HTR-8/SVneo (cell line): ENCODE measurements at places on chromosomes 16 and 17.

GRCh38 chr17:56902348-56902747 is 11.5 kb downstream of the TRIM25 start:
- DNase-seq, result peak; percentile 90

- no peak for DNase-seq
These were observed 152.5 kb downstream of the XYLT1 start for GRCh38 chr16:17318238-17318637.

- DNase-seq, result peak; percentile 29
These were observed 15.4 kb downstream of the SCO1 start for GRCh38 chr17:10681866-10682446.

DNA sequence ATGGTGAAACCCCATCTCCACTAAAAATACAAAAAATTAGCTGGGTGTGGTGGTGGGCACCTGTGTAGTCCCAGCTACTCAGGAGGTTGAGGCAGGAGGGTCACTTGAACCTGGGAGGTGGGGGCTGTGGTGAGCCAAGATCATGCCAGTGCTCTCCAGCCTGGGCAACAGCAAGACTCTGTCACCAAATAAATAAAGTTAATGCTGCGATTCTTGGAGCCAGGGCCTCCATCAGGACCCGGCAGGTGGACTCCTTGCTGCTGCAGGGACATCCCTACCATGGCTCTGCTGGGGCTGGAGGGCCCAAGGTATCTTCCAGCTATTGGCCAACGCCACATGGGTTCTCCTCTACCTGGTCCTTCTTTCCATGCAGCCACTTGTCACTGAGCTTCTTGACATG is 82.5 kb upstream of the CACNG5 start:
- no peak for DNase-seq

- DNase-seq, result peak; percentile 78
These were observed 78.1 kb upstream of the TOB1 start for GRCh38 chr17:50944054-50944901.

DNA sequence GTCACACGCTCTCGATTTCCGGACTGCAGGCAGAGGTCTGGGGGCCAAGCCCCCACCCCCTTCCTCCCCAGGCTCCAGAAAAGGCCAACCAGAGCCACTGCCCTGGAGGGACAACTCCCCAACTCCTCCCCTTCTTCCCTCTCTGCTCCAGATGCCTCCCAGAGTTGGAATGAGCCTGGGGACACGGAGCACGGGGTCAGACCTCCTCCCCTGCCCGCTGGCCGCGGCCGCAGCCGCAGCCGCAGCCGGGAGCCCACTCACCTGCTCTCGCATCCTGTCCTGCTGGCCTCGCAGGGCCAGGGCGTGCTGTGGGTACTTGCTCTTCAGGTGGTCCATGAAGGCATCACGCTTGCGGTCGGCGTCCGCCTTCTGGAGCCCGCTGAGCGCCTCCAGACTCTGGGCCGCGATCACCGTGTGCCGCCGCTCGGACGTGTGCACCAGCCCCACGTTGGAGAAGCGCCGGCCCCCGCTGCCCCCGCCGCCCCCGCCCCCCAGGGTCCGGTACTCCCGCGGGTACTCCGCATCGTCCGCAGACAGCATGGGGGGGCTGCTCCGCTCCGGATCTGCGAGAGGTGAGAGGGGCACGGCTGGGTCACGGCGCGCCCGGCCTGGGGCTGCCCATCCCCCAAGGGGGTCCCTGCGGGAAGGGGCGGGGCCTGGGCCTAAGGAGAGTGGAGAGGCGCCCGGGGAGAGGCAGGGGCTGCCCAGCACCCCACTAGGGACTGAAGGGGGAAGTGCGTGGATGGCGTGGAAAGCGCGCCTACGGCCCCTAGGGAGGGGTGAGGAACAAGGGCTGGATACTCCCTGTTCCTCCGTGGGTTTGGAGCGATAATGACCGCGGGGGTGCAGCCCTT is 27.3 kb downstream of the SRCIN1 start:
- no peak for DNase-seq

GRCh38 chr16:30944352-30944751 is 4.5 kb upstream of the ORAI3 start:
- DNase-seq, result no peak

GRCh38 chr17:44038604-44039011 is 23.8 kb upstream of the TMEM101 start:
- no peak for DNase-seq

- no peak for DNase-seq
These were observed 62.9 kb downstream of the PHKB start for GRCh38 chr16:47524007-47524405.

GRCh38 chr17:38322156-38322779 is 21.5 kb downstream of the GPR179 start:
- peak; percentile 78 for DNase-seq

- no peak for DNase-seq
These were observed 2.8 kb downstream of the MED13 start for GRCh38 chr17:62062302-62062701.

- DNase-seq, result peak; percentile 83
These were observed at the start of gene TIMP2 for GRCh38 chr17:78925234-78925633. TSS of gene TIMP2 (minus strand) at chr17:78925387. CDS start at chr17:78925088, 299 bp downstream.

GRCh38 chr16:11238272-11239202 is 17.5 kb downstream of the SOCS1 start:
- no peak for DNase-seq

GRCh38 chr17:67443931-67444595 is 67.0 kb downstream of the PITPNC1 start:
- no peak for DNase-seq

GRCh38 chr16:89313583-89313982 is 96.1 kb downstream of the ZNF778 start:
- DNase-seq, result no peak

DNA sequence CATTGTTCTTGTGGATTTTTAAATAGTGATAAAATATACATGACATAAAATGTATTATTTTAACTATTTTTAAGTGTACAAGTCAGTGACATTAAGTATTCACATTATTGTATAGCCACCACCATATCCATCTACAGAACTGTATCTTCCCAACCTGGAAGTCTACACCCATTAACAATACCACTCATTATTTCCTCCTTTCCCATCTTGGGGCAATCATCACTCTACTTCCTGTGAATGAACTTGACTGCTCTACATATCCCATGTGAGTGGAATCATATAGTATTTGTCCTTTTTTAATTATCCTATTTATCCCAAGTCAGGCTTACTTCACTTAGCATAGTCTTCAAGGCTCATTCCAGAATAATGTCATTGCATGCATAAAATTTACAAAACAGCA is 40.7 kb upstream of the MMP2 start:
- no peak for DNase-seq

- no peak for DNase-seq
These were observed 43.2 kb downstream of the RPA1 start for GRCh38 chr17:1872976-1873375.

GRCh38 chr17:16952401-16952800 is 19.5 kb downstream of the TNFRSF13B start:
- no peak for DNase-seq

- peak; percentile 68 for DNase-seq
These were observed 10.0 kb upstream of the CD300LD start for GRCh38 chr17:74601944-74602572.

DNA sequence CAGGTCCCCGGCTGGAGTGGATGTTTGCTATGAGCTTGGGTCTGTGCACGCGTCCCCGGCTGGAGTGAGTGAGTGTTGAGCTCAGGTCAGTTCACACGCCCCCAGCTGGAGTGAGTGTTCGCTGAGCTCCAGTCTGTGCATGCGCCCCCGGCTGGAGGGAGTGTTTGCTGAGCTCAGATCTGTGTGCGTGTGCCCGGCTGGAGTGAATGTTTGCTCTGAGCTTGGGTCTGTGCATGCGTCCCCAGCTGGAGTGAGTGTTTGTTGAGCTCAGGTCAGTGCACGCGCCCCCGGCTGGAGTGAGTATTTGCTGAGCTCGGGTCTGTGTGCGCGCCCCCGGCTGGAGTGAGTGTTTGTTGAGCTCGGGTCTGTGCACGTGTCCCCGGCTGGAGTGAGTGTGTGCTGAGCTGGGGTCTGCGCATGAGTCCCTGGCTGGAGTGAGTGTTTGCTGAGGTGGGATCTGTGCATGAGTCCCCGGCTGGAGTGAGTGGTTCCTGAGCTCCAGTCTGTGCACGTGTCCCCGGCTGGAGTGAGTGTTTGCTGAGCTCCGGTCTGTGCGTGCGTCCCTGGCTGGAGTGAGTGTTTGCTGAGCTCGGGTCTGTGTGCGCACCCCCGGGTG is 284.2 kb downstream of the SNX29 start:
- no peak for DNase-seq

GRCh38 chr16:57096192-57096591 is 3.8 kb downstream of the CPNE2 start:
- DNase-seq, result no peak

- DNase-seq, result no peak
These were observed 1.2 kb upstream of the SRCIN1 start for GRCh38 chr17:38606646-38607611.

GRCh38 chr17:49549691-49550678 is 25.7 kb upstream of the NXPH3 start:
- DNase-seq, result no peak

DNA sequence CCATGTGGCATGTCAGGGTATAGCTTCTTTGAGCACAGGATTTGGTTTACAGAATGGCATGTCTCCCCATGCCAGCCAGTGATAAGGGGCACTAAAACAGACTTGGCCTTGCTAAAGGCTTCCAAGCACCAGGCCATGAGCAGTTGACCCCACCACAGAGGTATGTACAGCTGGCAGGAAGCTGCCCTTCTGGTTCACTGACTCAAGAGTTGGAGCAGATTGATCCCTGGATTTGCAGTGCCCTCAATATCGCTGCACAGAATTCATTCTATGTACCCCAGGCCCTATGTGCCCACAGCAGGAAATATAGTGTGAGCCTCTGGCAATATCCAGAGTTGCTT is 24.3 kb downstream of the HLF start:
- DNase-seq, result no peak

DNA sequence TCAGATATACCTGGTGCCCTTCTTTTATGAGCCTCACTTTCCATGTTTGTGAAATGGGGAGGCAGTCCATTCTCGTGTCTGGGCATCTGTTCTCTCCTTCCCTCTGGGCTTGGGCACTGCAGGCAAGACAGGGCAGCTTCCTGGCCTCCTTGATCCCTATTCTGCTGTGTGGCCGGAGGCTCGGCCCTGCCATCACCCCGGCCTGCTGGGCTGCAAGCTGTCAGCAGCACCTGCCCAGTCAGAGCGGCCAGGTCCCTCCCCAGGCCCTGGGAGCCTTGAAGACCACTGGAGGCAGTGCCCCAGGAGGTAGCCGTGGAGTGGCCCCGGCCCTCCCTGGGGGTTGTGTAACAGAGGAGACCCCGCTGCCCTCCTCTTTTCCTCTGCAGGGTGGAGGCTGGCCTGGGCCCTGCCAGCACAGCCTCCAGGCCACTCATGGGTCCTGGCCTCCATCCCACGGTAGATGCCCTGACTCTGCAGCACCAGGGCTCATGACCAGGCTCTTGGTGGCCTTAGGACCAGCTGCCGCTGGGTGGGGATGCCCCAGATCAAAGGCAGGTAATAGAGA is 9.2 kb downstream of the KCNJ12 start:
- DNase-seq, result no peak
